ENCODE measurements at places on chromosomes 7 and 10.

DNA sequence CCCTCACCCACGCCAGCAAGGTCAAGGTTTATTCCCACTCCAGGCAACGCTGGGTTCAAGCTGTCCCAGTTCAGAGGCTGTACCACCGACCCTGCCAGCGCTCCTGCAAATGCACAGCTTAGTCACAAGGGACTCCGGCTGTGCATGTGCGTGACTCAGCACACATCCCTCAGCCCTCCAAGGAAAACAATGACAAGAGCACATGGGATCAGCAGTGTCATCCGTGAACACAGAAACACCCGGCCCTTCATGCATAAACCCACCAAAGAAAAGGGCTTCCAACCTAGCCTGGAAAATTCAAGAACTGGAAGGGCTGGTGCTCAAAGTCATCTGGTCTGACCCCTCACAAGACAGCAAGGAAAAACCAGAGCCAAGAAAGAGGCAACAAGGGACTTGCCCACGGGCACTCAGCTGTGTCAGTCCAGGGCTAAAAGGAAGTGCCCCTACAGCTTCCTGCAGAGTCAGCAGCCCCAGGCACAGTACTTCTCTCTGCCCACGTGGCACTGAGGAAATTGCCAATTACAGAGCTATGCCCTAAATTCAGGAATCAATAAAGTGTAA lies 106.1 kb downstream of the KCNMA1 start:
- no peak overlapping the region for H3K27ac ChIP-seq
- H3K4me3 ChIP-seq = no peak overlapping the region
- no peaks in the 10 kb centered on the region for H3K4me1 ChIP-seq
- no peaks in the 10 kb centered on the region for H3K27me3 ChIP-seq
- no peaks in the 10 kb centered on the region for H3K36me3 ChIP-seq

DNA sequence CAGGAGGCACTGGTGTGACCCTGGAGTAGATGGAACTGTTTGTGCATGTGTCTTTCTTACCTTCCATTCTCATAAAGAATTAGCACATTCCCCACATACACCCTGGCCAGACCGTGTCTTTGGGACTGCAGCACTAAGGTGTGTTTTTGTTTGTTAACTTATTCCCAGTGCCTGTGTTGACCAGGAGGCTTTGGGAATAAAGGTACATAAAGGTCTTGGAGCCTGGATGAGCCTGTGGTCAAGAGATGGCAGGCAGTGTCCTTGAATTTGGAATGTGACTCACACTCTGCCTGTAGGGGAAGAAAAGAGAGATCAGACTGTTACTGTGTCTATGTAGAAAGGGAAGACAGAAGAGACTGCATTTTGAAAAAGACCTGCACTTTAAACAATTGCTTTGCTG lies 137.6 kb downstream of the LYZL1 start:
- peaks cover 6% of the 10 kb centered on the region for H3K36me3 ChIP-seq
- H3K4me1 ChIP-seq = no peaks in the 10 kb centered on the region
- H3K27ac ChIP-seq = no peak overlapping the region
- H3K4me3 ChIP-seq = no peak overlapping the region

DNA sequence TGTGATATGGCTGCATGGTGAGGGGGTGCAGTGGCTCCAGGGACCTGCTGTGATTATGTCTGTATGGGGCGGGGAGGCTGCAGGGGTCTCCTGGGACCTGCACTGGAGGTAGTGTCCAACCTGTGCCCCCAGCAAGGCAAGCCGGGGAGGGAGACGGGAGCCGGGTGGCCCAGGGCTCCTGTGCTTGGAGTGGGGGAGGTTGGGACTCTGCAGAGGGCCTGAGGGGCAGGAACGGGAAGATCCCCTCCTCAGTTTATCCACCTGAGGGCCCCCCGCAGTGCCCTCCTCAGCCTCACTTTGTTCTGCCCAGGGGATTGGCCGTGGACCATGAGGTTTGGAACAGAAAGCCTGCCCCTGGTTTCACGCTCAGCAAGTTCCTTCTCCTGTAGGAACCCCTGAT lies 22.8 kb upstream of the PWWP2B start:
- no peak for DNase-seq
- H3K36me3 ChIP-seq = no peaks in the 10 kb centered on the region
- no peak overlapping the region for H3K27ac ChIP-seq
- H3K4me1 ChIP-seq = no peaks in the 10 kb centered on the region
- H3K27me3 ChIP-seq = no peaks in the 10 kb centered on the region

- DNase-seq = no peak
- H3K4me1 ChIP-seq = no peaks in the 10 kb centered on the region
- H3K27me3 ChIP-seq = no peaks in the 10 kb centered on the region
- no peak overlapping the region for H3K27ac ChIP-seq
Observed at GRCh38 chr10:130380056-130380455, 243.9 kb downstream of the GLRX3 start.

DNA sequence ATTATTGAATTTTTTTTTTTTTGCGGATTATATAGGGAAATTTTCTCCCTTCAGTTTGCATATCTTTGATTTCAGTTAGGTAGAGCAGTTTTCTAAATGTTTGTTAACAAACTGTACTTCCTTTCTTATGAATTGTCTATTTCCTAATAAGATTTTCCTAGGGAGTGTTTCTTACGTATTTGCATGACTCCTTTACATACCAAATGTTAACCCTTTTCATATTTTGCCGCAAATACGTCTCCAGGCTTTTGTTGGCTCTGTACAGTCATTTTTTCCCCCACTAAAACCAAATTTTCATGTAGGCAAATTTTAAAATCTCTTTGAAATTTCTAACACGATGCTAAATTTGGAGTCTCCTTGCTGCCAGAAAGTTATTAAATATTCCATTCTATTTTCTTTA lies 1.9 kb upstream of the FRAT2 start:
- H3K4me1 ChIP-seq = peaks cover 16% of the 10 kb centered on the region
- no peak overlapping the region for H3K4me3 ChIP-seq
- no peak for DNase-seq
- H3K27me3 ChIP-seq = peaks cover 14% of the 10 kb centered on the region

DNA sequence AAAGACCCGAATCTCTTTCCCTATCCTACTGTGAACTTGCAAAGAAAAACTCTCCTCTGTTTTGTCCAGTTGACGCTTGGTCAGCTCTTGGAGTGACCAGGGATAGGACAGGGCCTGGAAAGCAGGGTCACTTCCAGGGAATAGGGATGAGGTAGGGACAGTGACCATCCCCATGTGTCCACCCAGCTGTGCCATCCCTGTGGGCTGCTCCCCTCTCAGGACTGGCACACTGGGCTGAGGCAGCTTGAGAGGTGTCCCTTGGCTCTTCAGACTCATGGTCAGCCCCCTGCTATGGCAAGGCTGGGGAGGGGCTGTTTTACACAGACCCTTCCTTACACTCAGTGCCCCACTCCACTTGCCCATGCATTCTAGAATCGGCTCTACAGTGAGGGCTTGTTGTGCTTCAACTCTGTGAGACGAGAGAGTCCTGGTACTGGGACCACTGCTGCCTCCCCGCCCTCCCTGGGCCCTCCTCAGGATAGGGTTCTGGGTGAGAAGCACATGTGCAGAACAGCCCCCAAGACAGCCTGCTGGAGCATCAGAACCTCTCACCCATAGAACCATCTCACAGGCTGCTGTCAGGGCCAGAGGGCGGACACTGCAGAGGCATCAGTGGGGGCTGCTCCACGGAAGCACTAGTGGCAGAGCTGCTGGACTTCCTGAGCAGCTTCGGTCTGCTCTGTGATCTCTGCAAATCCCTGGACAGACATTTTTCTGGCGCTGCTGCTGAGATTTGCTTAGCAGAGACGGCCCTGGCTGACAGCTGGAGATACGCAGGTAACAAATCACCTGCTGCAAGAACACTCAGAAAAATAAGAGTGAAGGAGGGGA lies 202.8 kb upstream of the CXCL12 start:
- H3K27me3 ChIP-seq = no peaks in the 10 kb centered on the region
- H3K4me1 ChIP-seq = no peaks in the 10 kb centered on the region

DNA sequence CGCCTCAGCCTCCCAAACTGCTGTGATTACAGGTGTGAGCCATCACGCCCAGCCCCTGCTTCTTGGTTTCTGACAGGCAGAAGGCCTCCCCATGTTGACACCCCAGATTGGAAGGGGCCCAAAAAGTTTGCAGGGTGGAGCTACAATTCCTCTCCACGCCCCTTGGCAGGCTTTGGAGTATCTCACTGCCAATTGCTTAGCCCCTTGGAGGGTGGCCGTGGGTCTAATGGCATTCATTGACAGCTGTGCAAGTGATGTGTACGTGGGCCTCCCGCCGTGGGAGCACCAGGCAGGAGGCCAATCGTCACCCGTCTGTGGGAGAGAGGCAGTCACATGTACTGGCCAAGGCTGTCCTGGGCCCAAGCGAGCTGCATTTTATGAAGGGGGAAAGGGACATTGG lies 73.7 kb upstream of the PPIF start:
- H3K27ac ChIP-seq = no peak overlapping the region
- H3K4me3 ChIP-seq = no peak overlapping the region
- DNase-seq = no peak
- no peaks in the 10 kb centered on the region for H3K4me1 ChIP-seq
- peaks cover 26% of the 10 kb centered on the region for H3K36me3 ChIP-seq

DNA sequence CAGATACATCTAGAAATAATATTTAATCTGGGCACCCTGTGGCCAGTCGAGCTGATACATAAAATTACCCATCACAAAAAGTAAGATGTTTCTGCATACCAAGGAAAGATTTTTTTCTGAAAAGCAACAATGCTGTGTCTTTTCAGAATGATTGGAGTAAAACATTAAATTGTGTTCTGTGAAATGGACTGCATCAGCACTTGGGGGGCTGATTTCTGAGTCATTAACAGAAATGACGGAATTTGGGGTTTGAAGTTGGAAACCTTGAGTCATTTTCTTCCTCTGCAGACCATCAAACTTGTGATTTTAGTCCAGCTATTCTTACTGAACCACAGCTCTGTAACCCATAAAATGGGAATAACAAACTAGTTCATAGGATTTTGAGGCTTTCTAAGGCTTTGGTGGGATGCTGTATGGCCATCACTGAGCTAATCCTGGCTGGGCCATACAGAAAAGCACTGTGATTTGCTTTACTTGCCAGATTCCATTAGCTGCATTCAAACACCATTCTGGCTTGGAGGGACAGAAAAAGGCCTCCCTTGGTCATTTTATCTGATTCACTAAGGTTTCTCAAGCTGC lies 739.4 kb upstream of the IGFBP3 start:
- H3K27ac ChIP-seq = no peak overlapping the region
- H3K4me3 ChIP-seq = no peak overlapping the region
- H3K27me3 ChIP-seq = no peaks in the 10 kb centered on the region
- no peaks in the 10 kb centered on the region for H3K4me1 ChIP-seq

- H3K4me1 ChIP-seq = no peaks in the 10 kb centered on the region
Observed at GRCh38 chr10:28628184-28628893, 49.0 kb upstream of the BAMBI start.

GRCh38 chr10:60777696-60778213 lies 523 bp upstream of the CDK1 start:
- DNase-seq = no peak
- no peak overlapping the region for H3K27ac ChIP-seq
- H3K4me3 ChIP-seq = peak overlapping the region; percentile 79
- H3K27me3 ChIP-seq = no peaks in the 10 kb centered on the region

- no peaks in the 10 kb centered on the region for H3K4me1 ChIP-seq
- no peak overlapping the region for H3K27ac ChIP-seq
- peak; percentile 66 for DNase-seq
- H3K4me3 ChIP-seq = no peak overlapping the region
Observed at GRCh38 chr7:7709291-7709690, 9.1 kb downstream of the RPA3 start.

All from thymus (tissue), 14 donors.